Upper lobe of left lung (tissue), 6 donors: ENCODE measurements at places on chromosomes 6 and 20.
A peak's percentile ranks its signal among the peaks of the same experiment; 100 is the strongest.

GRCh38 chr20:45064812-45065211 lies 36.1 kb downstream of the KCNS1 start:
- DNase-seq: no peak

GRCh38 chr20:34199183-34199582 lies 42.0 kb upstream of the ASIP start:
- no peak for DNase-seq

DNA sequence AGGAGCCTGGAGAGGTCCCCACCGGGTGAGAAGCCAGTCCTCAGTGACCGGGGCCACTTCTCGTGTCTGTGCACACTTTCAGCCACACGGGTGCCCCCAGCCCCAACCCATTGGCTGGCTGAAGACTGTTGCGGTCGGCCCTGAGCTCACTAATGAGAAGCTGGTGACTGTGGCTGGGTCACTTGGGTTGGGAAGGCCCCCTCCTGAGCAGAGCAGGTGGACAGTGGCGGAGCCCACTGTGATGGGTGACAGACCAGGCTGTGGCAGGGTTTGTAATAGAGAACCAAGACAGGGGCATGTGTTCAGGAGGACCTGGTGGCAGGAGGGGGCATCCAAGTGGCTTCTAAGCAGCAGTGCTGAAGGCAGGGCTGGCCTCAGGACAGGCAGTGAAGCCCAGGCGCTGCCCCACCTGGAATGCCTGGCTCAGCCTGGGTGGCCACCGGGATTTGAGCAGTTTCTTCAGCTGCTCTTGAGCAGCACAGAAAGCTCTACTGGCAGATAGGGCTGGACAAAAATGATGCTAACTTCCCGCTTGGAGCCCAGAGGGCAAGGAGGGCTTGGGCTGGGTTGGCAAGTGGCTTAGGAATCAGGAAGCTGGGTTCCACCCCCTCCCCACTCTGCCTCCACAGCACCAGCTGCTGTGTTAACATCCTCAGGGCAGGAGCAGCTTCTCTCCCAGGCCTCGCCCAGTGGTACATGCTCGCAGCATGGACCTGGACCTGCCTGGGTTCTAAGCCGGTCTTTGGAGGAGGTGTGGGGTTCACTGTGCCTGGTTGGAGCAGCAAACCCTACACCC lies 256.4 kb downstream of the CDH4 start:
- DNase-seq: no peak

DNA sequence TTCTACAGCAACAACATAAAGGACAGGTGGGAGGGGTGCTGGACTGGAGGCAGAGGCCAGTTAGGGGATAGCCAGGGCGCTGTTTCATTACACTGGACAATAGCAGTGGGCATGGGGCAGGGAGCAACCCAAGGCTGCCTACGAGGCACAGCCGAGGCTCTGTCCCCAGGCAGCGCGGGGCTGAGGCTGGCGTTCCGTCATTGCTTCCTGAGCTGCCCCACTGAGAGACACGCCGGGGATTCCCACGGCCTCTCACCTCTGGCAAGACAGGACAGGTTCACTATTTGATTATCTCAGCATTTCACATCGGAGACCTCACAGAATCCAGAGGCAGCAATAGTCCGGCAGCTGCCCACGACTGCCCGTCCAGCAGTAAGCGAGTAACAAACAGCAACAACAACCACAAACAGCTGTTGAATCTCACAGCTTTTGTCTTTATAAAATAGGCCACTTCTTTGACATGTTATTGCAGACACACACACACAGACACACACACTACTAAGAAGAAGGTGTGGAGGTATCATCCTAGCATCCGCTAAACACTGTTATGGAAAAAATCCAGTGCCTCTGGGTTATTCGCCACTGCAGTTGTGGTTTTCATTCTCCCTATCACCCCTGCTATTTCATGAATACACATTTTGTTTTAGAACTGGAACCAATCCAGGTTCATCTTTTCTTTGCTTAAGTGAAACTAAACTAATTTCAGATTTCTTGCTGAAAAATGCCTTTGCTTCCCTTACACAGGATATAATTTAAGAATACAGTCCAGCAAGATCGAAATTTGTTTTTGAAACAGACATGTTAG lies 19.5 kb downstream of the KIF25 start:
- no peak for DNase-seq

DNA sequence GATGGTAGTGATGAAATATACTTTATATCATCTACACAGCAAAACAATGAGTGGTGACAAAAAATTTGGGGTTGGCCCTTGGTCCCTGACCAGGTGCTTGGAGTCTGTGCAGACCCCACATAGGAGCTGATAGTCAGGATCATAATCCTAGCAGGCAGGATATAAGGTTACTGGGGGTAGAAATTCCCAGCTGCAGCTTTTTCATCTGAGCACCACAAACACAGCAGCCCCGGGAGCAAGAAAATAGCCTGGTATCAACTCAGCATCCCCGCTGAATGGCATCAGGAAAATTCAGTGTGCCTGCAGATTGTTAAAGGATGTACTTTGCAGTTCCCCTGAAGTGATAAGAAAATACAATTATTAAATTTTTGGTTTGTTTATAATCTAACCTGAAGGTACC lies 27.8 kb upstream of the RPL7L1 start:
- DNase-seq: no peak

GRCh38 chr6:467671-468082 lies 76.1 kb downstream of the IRF4 start:
- DNase-seq: peak; percentile 50

DNA sequence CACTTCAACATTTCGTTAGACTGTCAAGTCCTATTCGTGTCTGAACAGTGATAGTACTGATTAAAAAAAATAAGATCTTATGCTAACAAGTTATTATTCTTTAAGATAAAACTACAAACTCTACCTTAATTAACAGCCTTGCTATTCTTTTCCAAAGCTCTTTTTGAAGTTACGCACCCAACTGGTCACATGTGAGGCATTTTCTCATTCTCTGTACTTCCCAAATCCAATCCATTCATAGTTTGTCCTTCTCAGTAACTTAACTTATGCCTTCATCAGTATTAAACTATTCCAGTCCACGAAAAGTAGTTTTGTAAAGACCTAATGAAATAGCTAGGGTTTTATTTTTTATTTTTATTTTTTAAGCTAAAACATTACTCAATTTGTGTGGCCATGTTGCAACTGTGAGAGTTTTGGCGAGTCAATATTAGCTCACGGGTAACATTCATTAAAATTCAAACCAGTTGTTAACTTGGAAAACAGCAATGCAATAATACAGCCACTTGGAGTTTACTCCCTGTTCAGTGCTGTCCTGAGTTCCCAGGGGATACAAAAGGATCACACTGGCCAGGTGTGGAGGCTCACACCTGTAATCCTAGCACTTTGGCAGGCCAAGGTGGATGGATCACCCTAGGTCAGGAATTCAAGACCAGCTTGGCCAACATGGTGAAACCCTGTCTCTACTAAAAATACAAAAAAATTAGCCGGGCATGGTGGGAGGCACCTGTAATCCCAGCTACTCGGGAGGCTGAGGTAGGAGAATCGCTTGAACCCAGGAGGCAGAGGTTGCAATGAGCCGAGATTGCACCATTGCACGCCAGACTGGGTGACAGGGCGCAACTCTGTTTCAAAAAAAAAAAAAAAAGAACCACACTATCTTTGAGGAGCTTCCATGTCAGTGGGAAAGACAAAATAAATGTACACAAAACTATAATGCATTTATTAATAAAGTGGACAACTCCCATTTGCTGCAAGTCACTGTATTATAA lies 27.9 kb upstream of the EEF1A1 start:
- no peak for DNase-seq

DNA sequence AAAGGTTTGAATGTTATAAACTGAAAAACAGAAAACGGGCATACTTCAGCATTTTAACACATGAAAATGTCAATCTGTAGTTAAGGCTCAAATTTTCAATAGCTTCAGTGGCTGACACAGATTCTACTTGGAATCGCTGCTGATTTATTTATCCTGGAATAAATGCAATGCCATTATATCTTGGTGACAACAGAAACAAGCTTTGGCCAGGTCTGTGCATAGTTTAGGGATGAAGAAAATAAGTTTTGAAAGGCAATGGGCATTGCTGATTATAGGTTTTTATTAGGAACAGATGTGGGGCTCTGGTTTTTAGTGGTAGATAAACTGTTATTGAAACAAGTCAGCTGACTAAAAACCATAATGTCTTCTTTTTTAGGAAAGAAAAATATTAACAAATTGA lies 96.8 kb upstream of the SOX4 start:
- DNase-seq: no peak

DNA sequence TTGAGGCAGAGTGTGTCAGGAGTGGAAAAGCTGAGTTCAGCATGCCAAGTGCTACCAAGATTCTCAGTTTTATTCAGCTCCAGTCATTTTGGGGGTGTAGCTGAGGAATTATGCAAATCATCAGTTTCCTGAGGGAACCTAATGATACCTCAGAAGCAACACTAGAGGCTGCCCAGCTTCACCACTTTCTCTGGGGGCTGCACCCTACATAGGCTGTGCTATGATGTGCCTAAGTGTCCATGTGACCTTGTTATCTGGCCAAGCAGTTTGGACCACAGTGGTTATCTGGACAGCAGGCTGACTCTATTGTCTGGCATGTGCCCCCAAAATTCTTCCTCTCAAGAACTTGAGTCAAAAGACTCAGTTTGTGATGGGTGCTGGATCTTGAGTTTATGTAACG lies 374.6 kb upstream of the SYNCRIP start:
- no peak for DNase-seq

DNA sequence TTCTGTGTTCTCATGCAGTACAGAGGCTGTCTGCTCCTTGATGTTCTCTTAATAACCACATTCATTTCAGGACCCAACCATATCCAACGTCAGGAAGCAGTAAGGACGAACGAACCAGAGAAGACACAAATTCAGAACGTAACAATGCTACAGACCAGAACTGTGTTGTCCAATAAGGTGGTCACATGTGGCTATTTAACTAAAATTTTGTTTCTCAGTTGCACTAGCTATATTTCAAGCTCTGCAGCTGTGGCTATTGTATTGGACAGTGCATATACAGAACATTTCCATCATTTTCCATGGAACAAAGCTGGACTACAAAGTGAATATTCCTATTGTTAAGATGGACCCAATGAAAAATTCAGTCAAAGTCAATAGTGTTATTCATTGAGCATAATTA lies 27.0 kb downstream of the MAP7 start:
- DNase-seq: no peak

DNA sequence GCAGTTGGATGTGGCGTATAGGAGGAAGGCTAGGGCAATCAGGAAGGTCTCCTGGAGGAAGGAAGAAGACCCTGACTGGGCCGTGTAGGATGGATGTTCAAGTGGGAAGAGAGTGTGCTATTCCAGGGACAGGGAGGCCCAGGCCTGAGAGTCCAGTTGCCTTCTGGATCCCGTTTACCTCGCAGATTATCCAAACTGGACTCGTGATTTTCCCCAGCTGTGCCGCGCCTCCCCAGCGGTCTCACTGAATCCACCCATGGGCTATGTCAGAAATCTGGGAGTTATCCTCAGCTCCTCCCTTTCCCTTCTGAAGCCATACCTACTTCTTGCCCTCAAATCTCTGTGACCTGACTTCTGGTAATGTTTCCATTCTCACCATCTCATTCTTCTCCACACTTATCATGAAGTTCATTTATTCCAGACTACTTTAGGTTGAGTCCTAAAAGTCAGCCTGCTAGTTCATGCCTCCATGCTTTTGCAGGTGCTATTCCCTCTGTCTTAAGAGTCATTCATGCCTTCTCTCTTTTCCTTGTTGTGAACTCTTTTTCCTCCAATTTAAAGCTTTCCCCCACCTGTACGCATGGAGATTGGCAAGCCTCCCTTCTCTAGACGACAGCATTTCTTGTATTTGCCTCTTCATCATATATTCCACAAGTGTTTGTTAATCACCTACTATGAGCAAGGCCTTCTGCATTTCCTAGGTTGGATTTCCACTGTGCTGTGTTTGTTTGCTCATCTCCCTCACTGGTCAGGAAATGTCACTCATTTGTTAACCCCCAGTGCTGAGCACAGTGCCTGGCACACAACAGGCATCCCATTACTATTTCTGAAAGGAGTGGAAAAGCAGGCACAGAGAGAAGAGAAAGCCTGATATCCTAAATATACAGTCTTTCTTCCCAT lies 2.7 kb downstream of the SDCBP2 start:
- peak; percentile 3 for DNase-seq

DNA sequence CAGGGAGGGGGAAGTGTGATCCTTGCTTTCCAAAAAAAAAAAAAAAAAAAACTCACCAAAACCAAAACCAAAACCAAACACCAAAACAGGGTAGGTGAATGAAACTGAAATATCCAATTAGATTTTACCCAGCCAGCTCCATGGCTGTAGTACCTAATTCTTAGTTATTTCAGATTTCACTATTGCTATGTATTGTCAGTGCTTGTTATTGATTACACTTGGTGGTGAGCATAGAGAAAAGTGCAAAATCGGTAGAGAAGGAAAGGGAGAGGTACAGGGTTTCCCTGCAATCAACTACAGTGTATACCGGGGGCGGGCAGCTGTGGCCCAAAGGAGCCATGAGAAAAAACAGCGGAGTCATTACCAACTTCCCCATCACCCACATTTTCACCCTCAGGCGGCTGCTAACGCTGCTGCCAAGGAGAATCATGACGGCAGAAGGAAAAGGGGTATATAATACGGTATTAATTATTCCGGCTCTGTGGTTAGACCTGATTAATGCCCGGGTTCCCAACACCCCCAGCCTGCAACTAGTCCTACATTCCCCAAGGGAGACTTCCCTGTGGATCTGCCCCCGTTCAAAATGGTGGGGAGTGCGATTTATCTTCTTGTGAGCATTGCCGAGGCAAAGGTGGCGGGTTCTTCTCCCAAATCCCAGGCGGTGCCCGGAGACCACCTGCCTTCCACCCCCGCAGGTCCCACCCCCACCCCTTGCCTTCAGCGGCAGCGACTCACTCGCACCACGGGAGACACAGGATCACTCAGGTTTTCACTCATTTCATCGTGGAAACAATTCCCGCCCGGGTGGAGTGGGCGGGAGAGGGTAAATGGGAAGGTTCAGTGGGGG lies at the start of gene C6orf62:
C6orf62 (minus strand) TSS at position 30 of the 847 bp plus-strand sequence. CDS start 486 bp downstream, outside the sequence.
- peak; percentile 24 for DNase-seq

DNA sequence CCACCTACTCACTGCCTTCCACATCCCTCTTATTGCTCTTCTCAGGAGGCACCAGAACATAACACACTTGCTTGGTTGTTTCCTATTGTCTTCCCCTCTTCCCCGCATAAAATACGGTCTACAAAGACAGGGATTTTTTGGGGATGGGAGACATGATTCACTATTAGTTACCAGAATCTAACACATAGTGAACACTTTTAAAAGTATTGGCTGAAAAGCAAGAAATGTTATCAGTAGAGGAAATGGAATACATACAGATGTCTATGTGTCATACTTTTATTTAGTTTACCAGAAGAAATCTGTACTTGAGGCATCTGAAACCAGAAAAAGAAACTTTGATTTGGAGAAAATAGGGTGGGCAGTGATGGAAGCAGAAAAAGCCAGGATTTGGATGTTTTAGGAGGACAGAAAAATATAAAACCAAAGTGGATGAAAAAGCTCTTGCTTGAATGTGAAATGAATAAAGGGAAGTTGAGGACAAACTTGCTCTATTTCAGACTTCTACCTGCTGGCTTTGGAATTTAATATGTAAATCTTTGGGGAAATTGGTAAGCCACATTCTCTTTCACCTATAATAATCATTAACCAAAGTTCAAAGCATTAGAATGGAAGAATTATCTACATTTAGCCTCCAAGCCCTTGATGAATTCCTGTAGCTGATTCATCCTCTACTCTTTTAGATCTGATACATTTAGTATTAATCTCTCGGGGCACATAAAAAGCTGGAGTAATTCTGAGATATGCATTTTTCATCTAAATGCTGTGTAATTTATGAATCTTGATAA lies 82.6 kb downstream of the DOK5 start:
- no peak for DNase-seq

GRCh38 chr6:26249957-26250697 lies 114.9 kb upstream of the BTN3A2 start:
- DNase-seq: peak; percentile 83
